ENCODE measurements at places on chromosomes 1 and 21.

- no peak for DNase-seq
These were observed 146.3 kb upstream of the DNAH14 start for GRCh38 chr1:224783006-224783651.

DNA sequence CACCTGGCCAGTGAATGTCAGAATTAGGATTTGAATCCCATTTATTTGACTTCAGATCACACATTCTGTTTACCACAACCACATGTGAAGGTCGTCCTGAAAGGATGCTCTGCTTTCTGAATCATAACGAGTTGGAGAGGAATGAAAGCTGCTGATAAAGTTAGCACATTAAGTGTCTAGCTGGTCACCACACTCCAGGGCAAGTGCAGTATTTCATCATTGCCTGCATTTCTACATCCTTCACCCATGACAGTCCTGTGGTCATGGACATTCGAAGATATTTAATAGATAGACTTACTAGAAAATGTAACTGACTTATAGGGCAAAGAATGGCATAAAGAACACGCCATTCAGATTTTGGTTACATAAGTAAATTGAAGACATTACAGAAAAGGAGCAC is 52.7 kb upstream of the ST6GALNAC3 start:
- no peak for DNase-seq

GRCh38 chr1:1619917-1620361 is 4.6 kb downstream of the MIB2 start:
- no peak for DNase-seq

DNA sequence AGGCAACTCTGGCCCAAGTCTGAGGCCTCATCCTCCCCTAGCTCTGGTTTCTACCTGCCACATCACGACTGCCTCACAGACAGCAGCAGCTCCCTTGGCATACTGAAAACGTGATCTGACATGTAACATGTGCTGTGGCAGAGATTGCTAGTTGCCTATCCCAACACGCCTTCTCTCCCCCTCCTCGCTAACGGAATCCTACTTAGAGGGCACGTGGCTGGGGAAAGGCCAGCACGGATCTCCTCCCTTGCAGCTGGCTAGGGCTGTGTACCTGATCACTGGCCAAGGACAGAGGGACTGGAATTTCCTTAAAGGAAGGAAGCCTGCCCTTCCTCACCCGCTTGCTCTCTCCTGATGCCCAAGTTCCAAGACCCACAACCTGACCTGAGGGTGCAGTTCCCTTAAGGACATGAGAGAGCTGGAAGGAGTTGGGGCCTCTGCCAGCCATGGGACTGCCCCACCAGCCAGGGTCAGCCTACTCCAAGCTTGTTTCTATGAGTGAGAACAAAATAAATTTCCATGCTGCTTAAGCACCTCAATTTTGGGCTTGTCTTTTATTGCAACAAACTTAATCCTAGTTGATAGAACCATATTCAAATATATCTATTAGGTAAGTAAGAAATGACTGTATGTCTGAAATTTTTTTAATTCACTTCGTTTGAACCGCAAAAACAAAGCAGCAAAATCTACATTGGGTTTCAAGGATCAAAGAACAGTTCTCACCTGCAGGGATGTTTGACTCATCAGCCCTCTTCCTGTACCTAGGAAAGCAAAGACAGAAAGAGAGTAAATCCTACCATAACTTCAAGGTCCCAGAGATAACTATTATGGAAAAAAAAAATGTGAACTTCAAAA is 7.2 kb downstream of the SETD4 start:
- DNase-seq: no peak

- DNase-seq: no peak
These were observed 62.5 kb downstream of the FAM163A start for GRCh38 chr1:179805291-179806195.

- DNase-seq: no peak
These were observed 73.2 kb downstream of the MAN1C1 start for GRCh38 chr1:25689686-25690381.

DNA sequence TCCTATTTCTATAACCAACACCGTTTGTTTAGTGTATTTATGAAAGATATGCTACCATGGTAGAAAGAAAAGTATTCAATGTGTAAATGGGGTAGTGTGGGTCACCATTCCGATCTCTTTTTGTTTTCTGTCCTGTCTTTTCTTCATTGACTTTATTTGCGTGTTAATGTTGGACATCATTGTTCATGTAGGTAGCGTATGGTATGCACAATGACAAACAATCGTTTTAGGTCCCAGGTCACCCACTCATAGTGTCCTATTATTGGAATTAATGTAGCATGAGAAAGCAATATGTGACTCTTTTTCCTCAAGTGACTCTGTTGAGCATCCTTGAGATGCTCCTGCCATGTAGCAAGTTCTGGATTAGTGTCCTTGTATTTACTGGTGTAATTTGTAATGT is 25.4 kb downstream of the ATP5PO start:
- DNase-seq: no peak

DNA sequence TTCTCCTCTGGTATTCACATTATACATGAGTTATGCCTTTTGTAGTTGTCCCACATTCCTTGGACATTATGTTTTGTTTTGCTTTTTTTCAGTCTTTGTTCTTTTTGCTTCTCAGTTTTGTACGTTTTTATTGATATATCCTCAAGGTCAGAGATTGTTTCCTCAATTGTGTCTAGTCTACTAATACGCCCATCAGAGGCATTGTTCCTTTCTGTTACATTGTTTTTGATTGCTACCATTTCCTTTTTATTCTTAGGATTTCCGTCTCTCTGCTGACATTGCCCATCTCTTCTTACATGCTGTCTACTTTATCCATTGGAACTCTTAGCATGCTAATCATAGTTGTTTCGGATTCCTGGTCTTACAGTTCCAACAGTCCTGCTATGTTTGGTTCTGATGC is 27.8 kb upstream of the MPC2 start:
- no peak for DNase-seq

DNA sequence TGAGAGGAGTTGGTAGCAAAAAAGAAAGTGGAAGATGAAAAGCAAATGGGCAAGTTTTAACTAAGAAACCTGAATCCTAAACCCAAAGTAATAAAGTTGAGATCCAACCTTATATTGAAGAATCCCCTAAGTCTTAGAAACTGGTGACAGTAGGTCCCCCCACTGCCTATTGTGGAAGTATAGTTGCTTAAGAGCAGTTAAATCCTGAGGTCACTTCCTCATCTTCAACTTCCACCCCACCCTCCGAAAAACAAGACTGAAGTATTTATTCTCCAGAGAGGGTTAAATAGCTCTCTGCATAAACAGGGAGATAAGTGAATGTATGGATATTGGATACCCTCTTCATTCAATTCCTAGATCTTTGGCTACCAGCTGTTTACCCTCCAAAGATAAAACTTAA is 3.3 kb upstream of the DSTYK start:
- no peak for DNase-seq

GRCh38 chr1:170513138-170513537 is 18.8 kb upstream of the GORAB start:
- DNase-seq: no peak

DNA sequence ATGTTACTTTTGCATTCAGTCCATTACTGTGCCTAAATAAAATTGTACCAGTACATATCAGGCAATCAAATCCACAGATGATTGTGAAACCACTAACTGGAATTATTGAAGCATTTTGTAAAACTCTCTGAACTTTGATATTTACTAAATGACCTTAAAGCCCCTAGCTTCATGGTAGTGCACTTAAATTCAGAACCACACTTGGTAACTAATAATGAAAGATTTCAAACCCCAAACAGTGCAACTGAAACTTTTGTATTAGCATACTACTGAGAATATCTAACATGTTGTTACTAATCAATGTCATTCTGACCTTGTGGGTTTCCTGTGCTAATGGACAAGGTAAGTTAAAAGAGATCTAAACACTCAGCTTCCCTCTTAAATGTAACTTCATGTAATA is at the start of gene CFHR3:
Gene CFHR3 (plus strand): TSS at position 238 of the 400 bp plus-strand sequence. CDS start 47 bp downstream, at position 285.
- DNase-seq: no peak

- peak; percentile 12 for DNase-seq
These were observed 305.1 kb downstream of the MATN1 start for GRCh38 chr1:30418061-30418938.

DNA sequence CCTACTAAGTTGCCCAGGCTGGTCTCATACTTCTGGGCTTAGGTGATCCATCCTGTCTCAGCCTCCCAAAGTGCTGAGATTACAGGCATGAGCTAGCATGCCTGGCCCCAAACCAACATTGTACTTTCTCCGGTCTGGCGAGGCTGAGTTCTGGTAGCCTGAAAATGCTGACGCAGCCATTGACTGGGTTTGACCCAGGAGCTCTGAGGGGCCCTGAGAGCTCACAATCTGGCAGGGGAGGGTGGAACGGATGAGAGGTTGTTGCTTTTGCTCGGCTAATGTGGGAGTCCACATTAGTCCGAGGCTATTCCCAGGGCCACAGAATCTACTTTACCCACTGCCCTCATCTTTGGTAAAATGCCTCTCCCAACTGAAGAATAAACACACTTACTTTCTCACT is 35.1 kb upstream of the PARP1 start:
- no peak for DNase-seq

GRCh38 chr1:26771285-26771642 is 16.5 kb upstream of the PIGV start:
- no peak for DNase-seq

GRCh38 chr21:40615505-40616376 is 231.2 kb downstream of the DSCAM start:
- DNase-seq: no peak

DNA sequence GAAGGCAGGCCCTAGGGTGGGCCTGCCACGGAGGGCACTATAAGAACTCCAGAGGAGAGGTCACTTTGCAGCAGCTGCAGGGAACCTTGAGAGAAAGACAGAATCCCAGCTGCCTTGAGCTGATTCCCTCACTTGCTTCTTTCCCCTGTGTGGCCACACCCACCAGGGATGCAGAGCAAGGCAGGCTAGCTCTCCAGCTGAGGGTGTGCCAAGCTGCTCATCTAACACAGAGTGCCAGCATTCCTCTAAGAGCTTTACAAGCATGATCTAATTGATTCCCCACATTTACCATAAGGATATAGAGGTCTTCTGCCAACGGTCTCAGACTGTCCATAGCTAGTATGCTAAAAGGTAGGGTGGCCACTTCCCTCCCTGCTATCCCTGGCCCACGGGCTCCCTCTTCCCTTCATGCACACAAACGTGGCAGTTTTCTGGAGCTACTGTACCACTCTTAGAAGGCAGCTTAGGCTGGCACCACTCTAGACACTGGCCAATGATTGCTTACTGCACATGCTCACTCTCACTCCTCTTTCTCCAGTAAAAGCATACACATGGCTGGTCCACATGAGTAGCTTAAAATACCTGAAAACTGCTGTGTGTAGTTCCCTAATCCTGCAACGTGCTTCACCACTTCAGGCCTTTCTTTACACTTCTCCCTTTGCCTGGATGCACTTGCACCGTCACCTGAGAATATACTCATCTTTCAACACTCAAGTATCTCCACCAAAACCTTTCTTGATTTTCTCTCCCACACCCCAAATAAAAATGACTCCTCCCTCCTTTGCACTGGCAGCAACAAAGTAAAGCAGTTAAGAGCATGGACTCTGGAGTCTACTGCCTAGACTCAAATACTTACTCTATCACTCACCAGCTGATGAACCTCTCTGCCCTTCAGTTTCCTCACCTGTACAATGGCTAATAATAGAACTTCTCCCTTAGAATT is 57.7 kb downstream of the DMAP1 start:
- DNase-seq: peak; percentile 56

GRCh38 chr1:8303141-8303540 is 14.8 kb upstream of the SLC45A1 start:
- DNase-seq: no peak

- DNase-seq: no peak
These were observed at the start of gene ACTA1 for GRCh38 chr1:229434005-229434640. ACTA1 (minus strand) TSS chr1:229434094; CDS start chr1:229433115, 979 bp downstream.

DNA sequence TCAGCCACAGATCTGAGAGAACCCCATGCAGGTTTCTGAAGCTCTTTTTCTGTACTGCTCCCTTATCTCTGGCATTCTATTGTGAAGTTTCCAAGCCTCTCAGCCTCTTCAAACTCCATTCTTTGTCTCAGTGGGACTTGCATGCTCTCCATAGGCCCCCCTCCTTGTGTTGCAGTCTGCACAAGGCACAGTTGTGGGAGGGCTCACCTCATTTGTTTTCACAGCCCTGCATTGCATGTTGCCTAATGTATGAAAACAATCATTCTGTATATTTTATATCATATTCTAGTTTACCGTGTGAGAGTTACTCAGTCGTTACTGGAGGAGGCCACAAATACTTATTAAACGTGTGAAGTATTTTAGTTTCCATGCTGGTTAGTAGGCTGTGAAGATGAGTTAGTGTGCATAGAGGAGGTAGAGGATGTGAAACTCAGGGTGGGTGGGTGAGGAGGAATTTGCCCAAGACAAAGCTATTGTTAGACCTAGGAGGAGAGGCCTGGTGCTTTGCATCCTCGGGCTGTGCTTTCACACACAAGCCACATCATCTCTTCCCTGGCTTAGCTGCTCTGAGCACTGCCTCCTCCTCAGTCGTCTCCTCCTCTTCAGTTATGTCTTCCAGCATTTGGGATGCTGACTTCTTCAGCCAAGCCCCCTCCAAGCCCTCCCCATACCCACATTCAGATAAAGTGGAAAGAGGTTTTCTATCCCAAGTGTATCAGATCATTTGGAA is 7.8 kb upstream of the CHI3L2 start:
- DNase-seq: no peak

- peak; percentile 46 for DNase-seq
These were observed 16.9 kb downstream of the NPHP4 start for GRCh38 chr1:5975133-5975880.

GRCh38 chr21:42843056-42843455 is 36.3 kb downstream of the WDR4 start:
- no peak for DNase-seq

DNA sequence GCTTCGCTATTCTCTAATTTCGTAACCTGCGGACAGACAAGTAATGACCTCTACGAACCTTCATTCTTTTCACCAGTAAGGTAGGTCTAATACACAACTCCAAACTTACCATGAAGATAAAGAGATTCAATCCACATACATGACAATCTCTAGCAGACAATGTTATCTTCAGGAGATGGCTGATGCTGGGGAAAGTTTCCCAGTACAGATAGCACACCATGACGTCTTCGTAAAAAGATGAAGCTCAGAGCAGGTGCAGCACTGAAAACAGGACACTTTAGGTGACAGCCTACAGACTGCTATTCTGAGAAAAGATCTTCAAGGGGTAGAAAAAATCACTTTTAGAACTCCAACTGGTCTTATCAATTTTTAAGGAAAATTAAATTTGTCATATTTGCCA is 41.3 kb downstream of the ZNF281 start:
- no peak for DNase-seq

GRCh38 chr1:221908573-221908972 is 166.7 kb upstream of the DUSP10 start:
- no peak for DNase-seq

DNA sequence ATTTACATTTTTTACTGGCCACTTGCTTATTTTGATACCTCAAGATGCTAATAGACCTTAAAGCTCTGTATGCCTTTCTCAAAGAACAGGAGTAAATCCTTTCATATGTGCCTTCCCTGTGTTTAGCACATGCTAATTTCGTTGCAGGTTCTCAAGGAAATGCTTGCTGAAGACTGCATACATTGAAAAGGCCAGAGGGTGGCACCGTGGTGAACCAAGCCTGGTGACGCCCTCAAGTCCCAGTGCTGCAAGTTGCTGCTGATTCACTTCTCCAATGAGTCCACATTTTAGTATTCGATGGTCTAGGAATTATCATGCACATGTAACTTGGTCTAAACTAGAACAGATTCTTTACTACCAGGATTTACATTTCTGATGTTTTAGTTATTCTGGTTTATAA is 94.1 kb downstream of the CLDN17 start:
- DNase-seq: no peak

GRCh38 chr1:227946624-227947385 is 927 bp downstream of the WNT9A start:
- peak; percentile 77 for DNase-seq

GRCh38 chr1:221739018-221739676 is 2.7 kb downstream of the DUSP10 start:
- no peak for DNase-seq

- no peak for DNase-seq
These were observed 37.1 kb downstream of the TMED5 start for GRCh38 chr1:93143136-93143535.
